ENCODE measurements at places on chromosomes 5 and 9.

- DNase-seq, result no peak
Measured at GRCh38 chr5:168790002-168790635, 211.0 kb upstream of the PANK3 start.

GRCh38 chr9:93656426-93657239, 80.2 kb downstream of the PHF2 start:
- DNase-seq, result no peak

DNA sequence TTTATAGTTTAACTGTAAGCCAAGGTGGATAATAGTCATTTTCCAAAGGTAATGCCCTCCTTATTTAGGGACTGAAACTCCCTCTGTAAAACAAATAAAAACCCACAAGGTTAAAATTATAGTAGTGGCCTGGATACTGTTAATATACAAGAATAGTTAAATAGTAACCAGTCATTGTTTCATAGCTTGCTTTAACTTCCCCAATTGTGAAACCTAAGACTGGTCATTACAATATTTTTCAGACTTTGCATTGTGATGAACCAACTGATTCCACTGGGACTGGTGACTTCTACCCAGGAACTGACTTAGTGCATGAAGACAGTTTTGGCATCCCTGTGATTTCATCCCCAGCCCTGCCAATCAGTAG, 162.6 kb downstream of the SMC2 start:
- no peak for DNase-seq

GRCh38 chr5:175582697-175583096, 75.2 kb upstream of the HRH2 start:
- no peak for DNase-seq

DNA sequence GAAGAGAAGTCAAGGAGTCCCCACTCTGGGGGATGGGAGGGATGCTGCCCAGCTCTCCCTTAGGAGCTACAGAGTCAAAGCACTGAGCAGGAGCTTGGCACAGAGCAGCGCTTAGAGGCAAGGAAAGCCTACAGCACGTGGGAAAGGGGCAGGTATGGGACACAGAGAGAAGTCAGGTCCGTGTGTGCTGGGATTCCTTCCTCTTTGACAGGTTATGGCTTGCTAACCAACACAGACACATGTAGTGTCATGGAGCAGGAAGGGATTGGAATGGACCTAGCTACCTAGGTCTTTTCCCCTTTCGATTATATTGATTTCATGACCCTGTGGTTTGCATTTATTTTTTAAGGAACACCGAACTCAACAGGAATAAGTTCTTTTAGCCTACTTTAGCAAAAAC, 208.5 kb upstream of the TUT7 start:
- DNase-seq, result no peak

DNA sequence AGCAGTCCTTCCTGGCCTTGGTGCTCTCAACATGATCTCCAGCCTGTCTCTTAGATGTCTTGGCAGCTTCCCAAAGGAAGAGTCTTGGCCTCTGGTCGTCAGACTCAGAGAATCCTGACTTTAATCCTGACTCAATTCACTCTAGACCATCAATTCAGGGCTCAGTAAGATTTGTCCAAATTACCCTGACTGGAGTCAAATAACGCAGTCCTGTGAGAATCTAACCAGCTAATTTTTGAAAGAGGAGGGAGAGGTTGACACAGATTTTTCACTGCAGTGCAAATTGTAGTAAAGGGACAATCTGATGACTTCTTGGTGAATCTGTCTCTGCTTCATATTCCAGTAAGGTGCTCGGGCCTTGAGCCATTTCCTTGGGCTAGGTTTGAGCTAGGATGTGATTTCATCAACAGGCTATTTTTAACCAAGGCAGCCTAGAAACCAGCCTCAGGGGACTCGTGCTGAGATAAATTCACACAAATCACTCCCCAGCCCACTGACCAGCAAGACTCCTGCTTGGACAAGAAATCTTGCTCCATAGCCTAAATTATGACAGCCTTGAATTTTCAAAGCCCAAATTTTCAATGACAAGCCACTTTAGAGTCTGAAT, 257.4 kb downstream of the ENC1 start:
- peak; percentile 79 for DNase-seq

DNA sequence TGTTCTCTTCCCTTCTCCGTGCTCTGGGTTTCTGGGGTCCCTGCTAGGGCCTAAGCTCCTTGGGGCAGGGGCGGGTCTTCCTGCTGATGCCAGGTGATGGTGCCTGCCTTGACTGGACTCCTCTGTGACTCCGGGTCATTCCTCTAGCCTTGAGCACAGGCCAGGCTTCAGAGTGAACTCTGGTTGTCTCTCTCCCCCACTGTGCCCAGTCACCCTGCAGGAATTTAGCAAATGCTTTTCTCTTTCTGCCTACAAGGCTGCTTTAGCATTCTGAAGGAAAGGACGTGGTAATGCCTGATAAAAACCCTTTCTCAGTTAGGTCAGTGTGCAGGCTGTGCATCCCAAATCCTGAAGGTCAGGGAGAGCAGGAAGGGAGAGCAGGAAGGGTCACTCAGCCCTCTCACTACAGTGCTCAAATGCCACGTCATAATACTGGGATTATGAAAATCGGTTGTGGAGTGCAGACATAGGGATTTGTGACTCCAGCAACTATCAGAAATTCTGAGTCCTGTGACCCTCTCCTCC, 2.7 kb downstream of the CXCL14 start:
- DNase-seq, result no peak

DNA sequence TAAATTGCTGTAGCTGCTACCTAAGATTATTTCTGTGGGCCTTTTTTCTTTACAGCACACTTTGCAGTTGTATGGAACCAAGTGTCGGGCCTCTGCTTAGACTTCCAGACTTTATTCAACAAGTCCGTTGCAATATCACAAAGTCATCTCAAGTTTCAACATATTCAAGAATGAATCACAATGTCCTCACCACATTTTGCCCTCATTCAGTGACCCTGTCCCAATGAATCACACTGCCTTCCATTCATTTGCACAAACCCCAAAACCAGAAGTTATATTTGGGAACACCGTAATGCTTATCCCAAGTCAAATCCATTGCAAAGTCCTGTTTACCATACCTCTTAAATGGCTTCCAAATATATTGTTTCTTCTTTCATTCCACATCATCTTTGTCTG, 439.6 kb downstream of the CSNK1G3 start:
- DNase-seq, result peak; percentile 98

DNA sequence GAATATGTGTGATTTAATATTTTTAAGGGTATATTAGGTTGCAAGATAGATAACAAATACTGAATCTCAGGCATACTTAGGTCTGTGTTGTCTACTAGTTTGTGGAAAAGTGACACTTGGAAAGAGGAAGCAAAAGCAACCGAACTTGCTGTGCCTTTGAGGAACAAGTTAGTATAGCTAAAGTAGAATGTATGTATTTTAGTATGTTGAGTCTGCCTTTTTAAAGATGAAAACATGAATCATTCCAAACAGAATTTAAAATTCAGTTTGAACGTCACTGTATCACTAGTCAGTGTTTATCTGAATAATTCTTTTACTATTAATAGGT, 12.9 kb downstream of the TLE4 start:
- no peak for DNase-seq

- peak; percentile 83 for DNase-seq
Measured at GRCh38 chr5:141973871-141974595, 5.1 kb downstream of the RNF14 start.

GRCh38 chr9:4769321-4770080, 23.2 kb upstream of the RCL1 start:
- DNase-seq, result peak; percentile 59

DNA sequence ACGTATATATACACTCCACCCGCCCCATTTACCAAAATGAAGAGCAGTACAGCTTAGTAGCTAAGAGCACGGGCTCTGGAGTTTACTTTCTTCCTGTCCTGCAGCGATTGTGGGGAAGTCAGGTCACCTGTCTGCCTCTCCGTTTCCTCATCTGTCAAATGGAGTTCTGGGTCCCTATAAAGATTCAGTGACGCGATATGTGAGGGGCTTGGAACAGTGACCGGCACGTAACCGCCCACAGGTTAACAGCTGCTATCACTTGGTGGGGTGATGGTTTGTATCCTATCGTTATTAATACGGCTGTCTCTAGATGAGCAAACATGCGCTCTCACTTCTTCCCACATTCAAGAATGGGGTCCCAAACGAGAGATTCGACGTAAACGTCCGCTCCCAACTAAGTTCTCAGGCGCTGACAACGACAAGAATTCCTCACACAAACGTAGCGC, 426 bp downstream of the FAM114A2 start:
- no peak for DNase-seq

DNA sequence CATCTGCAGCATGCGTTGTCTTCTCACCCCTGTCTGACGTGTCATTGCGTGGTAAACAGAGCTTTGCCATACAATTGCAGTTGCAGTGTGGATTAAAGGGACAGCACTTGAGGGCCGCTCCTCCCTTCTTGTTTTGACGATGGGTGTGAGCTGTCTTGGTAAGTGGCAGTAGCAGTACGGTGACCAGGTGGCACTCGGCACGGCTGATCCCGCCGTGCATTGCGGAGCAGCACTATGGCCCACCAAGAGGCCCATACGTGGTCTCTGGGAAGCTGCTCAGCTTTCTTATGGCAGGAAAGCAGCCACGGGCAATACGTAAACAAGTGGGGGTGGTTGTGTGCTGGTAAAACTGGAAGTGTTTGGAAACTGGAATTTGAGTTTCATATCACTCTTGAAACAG, 25.1 kb downstream of the EHMT1 start:
- no peak for DNase-seq

- no peak for DNase-seq
Measured at GRCh38 chr5:73306741-73307275, 133.8 kb downstream of the TMEM174 start.

- peak; percentile 78 for DNase-seq
Measured at GRCh38 chr5:81303563-81303962, 2.2 kb downstream of the ZCCHC9 start.

- peak; percentile 15 for DNase-seq
Measured at GRCh38 chr9:111662576-111663300, 1.3 kb downstream of the GNG10 start.

DNA sequence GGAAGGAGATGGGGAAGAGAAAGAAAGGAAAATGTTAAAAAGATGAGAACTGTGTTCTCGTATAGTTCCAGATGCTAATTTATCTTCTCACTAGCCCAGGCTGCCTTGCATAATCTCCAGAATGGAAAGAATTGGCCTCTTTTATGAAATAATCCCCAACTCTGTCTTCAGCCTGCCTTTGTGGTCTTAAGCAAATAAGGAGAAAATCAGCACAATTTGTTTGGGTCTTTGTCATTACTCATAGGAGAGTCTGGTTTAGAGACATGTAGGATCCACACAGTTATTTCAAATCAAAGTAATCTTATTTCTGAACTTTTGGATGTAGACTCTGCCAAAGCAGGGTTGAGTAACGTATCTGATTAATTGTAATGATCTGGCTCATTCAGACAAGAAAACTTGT, 50.7 kb upstream of the CAMK4 start:
- DNase-seq, result no peak

DNA sequence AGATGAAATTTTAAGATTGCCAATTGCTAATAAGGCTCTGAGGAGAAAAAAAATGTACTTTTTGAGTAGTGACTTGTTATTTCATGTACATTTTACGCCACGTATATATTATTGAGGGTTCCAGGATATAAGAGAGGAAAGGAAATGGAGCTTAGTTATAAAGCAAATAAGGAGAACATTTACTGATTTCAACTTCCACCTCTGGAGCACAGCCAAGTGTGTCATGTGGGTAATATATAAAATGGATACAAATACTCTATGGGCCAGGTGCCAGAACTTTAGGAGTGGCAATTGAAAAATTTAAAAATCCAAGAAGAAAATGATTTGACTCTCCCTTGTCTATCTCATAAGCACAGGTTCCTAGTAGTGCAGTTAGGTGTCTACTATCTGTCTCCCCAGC, 45.0 kb upstream of the VLDLR start:
- DNase-seq, result peak; percentile 30

GRCh38 chr9:107174441-107174840, 108.6 kb upstream of the RAD23B start:
- peak; percentile 66 for DNase-seq

GRCh38 chr5:38426986-38427950, 129.2 kb downstream of the LIFR start:
- no peak for DNase-seq

- DNase-seq, result peak; percentile 51
Measured at GRCh38 chr9:35732800-35733541, 505 bp downstream of the CREB3 start.

DNA sequence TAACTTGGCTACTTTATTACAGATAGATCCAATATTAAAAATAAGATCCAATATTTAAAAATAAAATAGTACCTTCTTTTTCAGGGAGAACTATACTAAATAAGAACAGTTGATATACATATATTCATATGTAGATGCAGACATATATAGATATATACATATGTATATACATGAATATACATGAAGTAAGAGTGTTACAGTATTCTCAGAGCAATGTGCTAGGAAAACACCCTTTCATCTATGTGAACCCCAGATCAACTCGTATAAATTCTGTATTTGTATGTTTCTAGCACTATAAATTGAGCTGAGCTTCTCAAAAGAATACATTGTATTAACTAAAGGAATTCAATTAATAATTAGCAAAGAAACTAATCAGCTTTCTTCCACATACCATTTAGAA, 287.6 kb downstream of the PDE4D start:
- DNase-seq, result no peak

DNA sequence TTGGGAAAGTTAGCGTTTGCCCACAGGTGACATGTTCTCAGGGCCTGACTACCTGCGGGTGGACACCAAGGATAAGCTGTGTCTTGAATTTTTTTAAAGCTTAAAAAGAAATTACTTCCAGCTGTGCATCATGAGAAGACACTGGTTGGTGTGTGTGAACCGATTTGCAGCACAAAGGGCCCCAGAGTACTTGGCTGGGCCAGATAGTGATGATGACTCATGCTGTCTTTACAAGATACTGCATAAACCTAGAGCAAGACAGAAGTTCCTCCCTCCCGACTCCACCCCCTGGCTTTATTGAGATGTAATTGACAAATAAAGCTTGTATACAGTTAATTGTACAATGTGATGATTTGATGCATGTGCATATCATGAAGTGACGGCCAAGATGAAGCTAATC, 212.8 kb downstream of the NXNL2 start:
- DNase-seq, result peak; percentile 94

- DNase-seq, result peak; percentile 69
Measured at GRCh38 chr5:136062366-136063274, 33.8 kb downstream of the TGFBI start.

GRCh38 chr5:109485030-109485429, 75.3 kb upstream of the PJA2 start:
- peak; percentile 66 for DNase-seq

DNA sequence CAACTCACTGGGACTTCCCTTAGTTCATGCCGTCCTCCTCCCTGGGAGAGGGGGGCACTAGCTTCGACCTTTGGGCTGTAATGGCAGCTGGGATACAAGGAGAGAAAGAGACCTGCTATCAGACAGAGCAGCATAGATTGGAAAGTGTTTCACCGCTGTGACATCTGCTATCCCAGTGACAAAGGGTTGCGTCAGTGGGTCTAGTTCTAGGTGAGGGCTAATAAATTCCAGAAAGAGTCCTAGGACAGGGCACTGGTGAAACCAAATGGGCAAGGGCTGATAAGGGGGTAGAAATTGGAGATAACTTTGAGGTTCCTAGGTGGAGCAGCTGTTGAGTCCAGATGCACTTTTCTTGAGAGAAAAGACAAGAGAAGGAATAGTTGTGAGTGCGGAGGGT, 62.5 kb downstream of the RASGRF2 start:
- no peak for DNase-seq
